ENCODE measurements at places on chromosomes 6 and 20. TPM values are rescaled to one million over a fixed set of nuclear protein-coding genes. Genes with fewer than 3 reads are reported as not detected.

The VSX1 gene
- total RNA-seq, result not detected

The HTR1E gene
- total RNA-seq, result not detected

The TUBB1 gene
- total RNA-seq, result not detected

The FYN gene
- 77.5 TPM for total RNA-seq
